Activated CD4-positive, alpha-beta T cell treated with anti-CD3 and anti-CD28 coated beads, Interleukin-2, amount 10 ng/mL, durations not matched to agents 7 days and 5 days (primary cell): ENCODE measurements at places on chromosomes 3 and 15. TPM values are rescaled to one million over a fixed set of nuclear protein-coding genes. Genes with fewer than 3 reads are reported as not detected.

Gene IL20RB
- 1.6 TPM for total RNA-seq

Gene NR1I2
- 0.10 TPM for total RNA-seq

Gene FBXW12
- not detected for total RNA-seq

Gene C3orf70
- not detected for total RNA-seq

Gene ARGFX
- total RNA-seq: not detected

DNA sequence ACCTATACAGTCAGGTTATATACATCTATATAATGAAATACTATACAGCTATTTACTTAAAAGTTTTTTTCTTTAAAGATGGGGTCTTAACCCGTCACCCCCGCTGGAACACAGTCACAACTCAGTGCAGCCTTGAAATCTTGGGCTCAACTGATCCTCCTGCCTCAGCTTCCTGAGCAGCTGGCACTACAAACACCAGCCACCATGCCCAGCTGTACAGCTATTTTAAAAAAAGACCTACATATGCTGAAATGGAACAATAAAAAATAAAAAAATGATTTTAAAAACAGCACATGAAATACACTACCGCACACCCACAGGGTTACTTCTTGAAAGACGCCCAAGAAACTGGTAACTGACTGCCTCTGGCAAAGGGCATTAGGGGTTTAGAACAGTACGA, 3.8 kb downstream of the NCBP2 start:
- peaks cover 42% of the 10 kb centered on the region for H3K4me1 ChIP-seq
- no peak overlapping the region for H3K4me3 ChIP-seq
- no peaks in the 10 kb centered on the region for H3K27me3 ChIP-seq
- DNase-seq: no peak
- H3K36me3 ChIP-seq: peaks cover 56% of the 10 kb centered on the region
- H3K27ac ChIP-seq: no peak overlapping the region

GRCh38 chr3:51379301-51379700, 5.8 kb upstream of the MANF start:
- H3K27me3 ChIP-seq: no peaks in the 10 kb centered on the region
- H3K36me3 ChIP-seq: peaks cover 5% of the 10 kb centered on the region
- no peak for DNase-seq
- no peak overlapping the region for H3K4me3 ChIP-seq

- DNase-seq: no peak
- H3K4me3 ChIP-seq: no peak overlapping the region
- no peak overlapping the region for H3K27ac ChIP-seq
- H3K36me3 ChIP-seq: no peaks in the 10 kb centered on the region
- no peaks in the 10 kb centered on the region for H3K27me3 ChIP-seq
Measured at GRCh38 chr3:126548556-126549466, 9.9 kb downstream of the C3orf22 start.

- H3K27me3 ChIP-seq: peaks cover 15% of the 10 kb centered on the region
- peak overlapping the region; percentile 34 for H3K4me3 ChIP-seq
- H3K27ac ChIP-seq: peak overlapping the region; percentile 84
- H3K4me1 ChIP-seq: peaks cover 38% of the 10 kb centered on the region
Measured at GRCh38 chr15:78938658-78939488, 6.0 kb downstream of the CTSH start.

Gene COL8A1
- total RNA-seq: not detected

GRCh38 chr3:32200490-32200889, 38.0 kb upstream of the CMTM8 start:
- H3K4me1 ChIP-seq: no peaks in the 10 kb centered on the region
- peaks cover 11% of the 10 kb centered on the region for H3K27me3 ChIP-seq
- no peak overlapping the region for H3K4me3 ChIP-seq

DNA sequence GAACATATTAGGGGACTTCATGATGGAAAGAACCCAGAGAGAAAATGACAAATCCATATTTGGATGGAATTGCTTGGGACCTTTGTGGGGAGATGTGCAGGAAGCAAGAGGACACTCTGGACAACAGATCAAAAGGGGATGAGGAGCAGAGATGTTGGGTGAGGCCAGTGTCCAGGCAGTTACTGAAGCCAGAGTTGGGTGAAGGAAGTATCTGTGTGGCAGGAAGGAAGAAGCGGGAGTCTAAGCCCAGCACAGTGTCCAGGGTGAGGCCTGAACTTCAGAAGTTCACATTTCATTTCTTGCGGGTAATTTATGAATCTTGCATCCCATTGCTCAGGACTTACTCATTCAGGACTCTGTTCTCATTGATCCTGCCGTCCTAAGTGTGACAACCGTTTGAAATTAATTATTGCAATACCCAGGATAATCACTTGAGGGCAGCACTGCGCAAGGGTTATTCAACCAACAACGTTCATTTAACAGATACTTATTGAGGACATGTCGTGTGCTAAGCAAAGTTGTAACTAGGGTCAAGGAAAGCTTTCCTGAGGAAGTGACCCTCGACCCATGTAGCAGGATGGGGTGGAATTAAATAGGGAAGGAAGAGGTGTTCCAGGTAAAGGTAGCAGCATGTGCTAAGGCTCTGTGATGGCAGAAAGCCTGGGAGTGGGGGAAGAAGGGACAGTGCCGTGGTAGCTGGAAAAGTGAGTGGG, 61.3 kb upstream of the CMTM8 start:
- peak; percentile 84 for DNase-seq
- H3K4me1 ChIP-seq: peaks cover 14% of the 10 kb centered on the region
- peaks cover 3% of the 10 kb centered on the region for H3K27me3 ChIP-seq

Gene SV2B
- total RNA-seq: 0.02 TPM

DNA sequence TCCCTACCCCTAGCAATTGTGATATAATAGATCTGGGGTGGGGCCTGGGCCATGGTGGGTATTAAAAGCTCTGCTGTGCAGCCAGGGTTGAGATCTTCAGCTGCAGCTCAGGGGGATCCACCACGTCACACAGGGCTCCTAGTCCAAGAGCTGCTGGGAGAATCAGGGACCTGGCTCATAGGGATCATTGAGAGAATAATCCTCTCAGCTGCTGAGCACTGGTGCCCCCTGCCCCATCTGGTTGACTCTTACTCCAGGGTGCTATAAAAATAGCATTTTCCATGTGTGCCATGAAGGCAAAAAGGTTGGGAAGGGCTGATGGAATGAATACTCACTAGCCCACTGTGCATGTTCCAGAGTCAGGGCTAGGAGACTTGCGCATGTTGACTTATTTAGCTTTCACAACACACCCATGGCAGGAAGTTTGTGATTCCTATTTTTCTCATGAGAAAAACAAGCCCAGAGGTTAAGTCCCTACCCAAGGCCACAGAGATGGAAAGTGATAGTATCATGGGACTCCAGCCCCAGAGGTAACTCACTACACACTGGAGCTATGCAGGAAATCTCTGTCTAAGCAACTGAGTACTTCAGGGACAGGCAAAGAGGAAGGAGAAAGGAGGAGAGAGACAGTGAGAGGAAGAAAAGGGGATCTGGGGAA, 94.6 kb upstream of the HERC1 start:
- no peaks in the 10 kb centered on the region for H3K36me3 ChIP-seq
- no peaks in the 10 kb centered on the region for H3K27me3 ChIP-seq
- H3K27ac ChIP-seq: no peak overlapping the region
- DNase-seq: no peak

Gene PIERCE2
- not detected for total RNA-seq

DNA sequence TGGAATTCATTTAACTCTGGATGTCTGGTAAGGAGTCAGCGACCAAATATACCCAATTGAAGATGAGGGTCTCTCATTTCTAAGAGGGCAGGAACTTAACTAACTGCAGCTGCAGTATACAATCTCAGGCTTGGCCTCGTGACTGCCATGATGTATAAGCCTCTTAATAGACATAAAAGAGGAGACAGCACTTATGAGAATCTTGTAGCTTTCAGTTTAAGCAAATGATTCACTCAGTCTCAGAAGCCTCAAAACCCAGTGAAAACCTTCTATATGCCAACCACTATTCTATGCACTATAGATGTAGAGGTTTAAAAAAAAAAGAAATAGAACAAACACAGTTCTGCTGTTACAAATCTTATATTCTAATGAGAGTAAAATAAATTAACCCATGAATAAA, 513.9 kb downstream of the TBL1XR1 start:
- DNase-seq: no peak
- H3K4me3 ChIP-seq: no peak overlapping the region
- H3K27ac ChIP-seq: no peak overlapping the region

DNA sequence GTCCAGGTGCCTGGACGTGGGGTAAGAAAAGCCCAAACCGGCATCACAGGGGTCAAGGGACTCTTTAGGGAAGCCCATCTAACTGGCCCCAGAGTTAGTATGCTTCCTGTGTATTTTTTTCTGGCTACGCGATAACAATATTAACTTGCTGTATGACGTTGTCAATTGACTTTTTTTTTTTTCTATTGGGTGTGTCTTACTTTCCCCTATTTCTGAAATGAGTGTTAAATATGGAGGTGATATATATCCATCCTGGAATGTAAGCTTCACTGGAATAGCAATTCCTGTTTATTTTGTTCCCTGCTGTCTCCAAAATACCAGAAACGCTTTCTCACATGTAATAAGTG, 598 bp upstream of the GMNC start:
- peaks cover 9% of the 10 kb centered on the region for H3K4me1 ChIP-seq
- no peak overlapping the region for H3K27ac ChIP-seq
- H3K27me3 ChIP-seq: peaks cover 39% of the 10 kb centered on the region

Gene GOLGA6L10
- 0.54 TPM for total RNA-seq

- peaks cover 2% of the 10 kb centered on the region for H3K36me3 ChIP-seq
- H3K27me3 ChIP-seq: no peaks in the 10 kb centered on the region
- H3K4me3 ChIP-seq: no peak overlapping the region
- no peak for DNase-seq
- H3K4me1 ChIP-seq: peaks cover 14% of the 10 kb centered on the region
- H3K27ac ChIP-seq: no peak overlapping the region
Measured at GRCh38 chr3:57816471-57817095, 60.5 kb downstream of the SLMAP start.

GRCh38 chr3:111799951-111800350, 59.1 kb upstream of the PHLDB2 start:
- H3K4me1 ChIP-seq: no peaks in the 10 kb centered on the region
- H3K4me3 ChIP-seq: no peak overlapping the region
- H3K27me3 ChIP-seq: no peaks in the 10 kb centered on the region
- H3K36me3 ChIP-seq: no peaks in the 10 kb centered on the region

Gene SAMMSON
- total RNA-seq: not detected

GRCh38 chr3:152434142-152434541, 165.4 kb downstream of the MBNL1 start:
- H3K4me1 ChIP-seq: peaks cover 46% of the 10 kb centered on the region
- peaks cover 67% of the 10 kb centered on the region for H3K36me3 ChIP-seq
- no peaks in the 10 kb centered on the region for H3K27me3 ChIP-seq
